NCI-H187 treated with DMSO at 0.1 percent for 48 hours (cell line): ENCODE measurements at places on chromosomes 2 and 18.

DNA sequence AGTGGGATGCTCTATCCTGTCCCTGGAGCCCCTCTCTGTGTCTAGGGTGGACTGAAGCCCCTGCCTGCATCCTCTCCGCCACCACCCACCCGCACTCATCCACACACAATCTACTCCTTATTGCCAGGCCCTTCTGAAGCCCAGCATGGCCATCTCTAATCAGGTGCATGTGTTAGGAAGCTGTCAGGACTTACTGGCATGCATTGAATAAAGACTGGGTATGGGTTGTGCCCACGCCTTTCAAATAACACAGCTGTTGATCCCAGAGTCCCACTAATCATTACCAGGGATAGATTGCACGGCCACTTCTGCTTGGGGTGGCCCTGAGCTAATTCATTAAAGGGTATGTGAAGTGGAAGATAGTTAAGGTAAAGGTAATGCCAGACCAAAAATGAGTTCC lies 88.4 kb downstream of the CABLES1 start:
- no peak for DNase-seq

DNA sequence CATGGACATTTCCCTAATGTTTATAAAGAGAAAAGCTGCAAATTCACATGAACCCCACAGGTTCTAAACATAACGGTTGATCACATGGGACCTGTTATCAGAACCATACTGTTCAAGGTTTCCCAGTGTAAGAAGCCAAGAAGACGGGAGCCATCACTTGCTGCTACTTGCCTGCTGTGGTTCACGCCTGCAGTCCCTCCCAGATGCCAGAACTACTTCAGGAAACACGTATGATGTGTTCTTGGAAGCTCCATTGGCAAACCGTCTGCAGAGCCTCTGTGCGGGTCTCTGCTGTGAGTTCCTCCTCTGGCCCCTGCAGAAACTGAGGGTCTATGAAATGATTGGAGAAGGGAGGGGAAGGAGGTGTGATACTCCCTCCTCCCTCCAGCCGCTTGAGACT lies 75.2 kb downstream of the CABLES1 start:
- DNase-seq = no peak

DNA sequence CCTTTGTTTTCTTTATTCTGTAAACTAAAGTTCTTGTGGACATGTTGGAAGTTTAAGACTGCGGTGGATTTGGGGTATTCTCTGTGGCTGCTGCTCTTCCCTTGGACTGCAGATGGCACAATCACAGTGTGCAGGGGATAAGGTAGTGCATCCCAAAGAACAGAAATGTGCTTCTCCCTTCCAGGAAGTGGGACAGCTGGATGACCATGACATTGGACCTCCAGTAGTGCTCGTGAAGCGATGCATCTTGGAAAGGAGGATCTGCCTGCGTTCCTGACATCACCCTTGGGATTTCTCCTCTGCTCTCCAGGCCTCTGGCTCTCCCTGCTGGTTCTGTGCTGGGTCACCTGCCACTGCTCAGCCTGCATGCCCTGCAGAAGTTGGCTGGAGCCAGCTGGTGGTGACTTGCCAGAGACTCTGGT lies 109.9 kb downstream of the SLC4A3 start:
- no peak for DNase-seq

GRCh38 chr2:217199255-217199630 lies 339.4 kb upstream of the TNP1 start:
- DNase-seq = no peak

DNA sequence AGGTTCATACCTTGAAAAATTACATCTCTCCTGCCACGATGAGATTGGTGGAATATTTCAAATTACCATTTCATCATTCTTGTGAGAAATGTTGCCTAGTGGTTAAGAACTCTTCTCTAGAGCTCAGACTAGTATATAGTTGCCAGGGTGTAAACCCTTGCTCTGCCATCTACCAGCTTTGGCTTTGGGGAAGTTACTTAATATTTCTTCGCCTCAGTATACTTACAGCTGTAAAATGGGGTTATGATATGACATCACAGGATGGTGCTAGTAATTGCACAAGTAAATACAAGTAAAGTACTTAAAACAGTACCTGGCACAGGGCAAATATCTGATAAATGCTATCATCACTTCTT lies 1.5 kb downstream of the SPOPL start:
- no peak for DNase-seq

DNA sequence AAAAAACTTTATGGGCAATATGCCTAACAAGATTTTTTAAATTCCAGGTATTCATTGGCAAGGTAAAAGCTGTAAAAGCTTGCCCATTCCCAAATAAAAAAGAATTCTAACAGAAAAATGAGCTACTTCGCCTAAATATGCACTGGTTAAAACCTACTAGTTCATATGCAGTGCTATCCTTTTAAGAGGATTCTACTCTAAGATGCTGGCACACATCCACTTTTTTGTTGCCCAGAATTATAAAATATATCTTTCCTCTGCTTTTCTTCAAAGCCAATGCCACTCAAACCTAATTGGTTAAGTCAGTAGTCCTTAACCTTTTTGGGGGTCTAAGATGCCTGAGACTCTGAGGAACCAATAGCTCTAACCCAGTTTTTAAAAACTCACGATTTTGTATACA lies 3.2 kb downstream of the XPO1 start:
- no peak for DNase-seq
